SK-N-MC (cell line): ENCODE measurements at places on chromosomes 13 and 19.

- no peak for DNase-seq
Measured at GRCh38 chr19:51480590-51480989, 2.3 kb downstream of the CEACAM18 start.

DNA sequence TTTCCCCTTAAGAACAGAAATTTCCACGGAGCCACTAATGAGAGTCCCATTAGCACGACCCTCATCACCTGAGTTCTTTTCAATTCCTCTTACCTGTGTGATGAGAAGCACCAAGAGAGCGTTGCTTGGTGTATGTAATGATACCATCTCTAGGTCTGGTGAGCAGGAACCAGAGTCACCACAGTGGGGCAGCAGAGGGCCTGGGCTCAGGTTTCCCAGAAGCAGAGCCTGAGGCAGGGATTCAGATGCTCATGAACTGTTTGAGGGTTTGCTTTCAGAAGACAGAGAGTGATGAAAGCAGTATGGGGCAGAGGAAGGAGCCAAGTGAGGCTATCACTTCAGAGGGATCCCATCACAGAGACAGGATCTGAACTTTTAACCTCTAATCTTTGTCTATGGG is 3.1 kb upstream of the PTPRH start:
- DNase-seq = peak; percentile 20

GRCh38 chr19:19078801-19079200 is 15.0 kb downstream of the SLC25A42 start:
- no peak for DNase-seq

DNA sequence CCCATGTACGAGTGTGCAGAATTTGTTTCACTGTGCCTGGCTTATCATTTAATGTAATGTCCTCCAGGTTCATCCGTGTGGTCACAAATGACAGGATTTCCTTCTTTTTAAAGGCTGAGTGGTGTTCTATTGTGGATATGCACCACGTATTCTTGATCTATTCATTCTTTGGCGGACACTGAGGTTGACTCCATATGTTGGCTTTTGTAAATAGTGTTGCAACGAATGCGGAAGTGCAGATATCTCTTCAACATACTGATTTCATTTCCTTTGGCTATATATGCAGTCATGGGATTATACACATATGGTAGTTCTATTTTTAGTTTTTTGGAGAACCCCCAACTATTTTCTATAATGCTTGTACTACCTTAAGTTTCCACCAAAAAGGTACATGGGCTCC is 13.0 kb downstream of the OR7A5 start:
- DNase-seq = no peak

DNA sequence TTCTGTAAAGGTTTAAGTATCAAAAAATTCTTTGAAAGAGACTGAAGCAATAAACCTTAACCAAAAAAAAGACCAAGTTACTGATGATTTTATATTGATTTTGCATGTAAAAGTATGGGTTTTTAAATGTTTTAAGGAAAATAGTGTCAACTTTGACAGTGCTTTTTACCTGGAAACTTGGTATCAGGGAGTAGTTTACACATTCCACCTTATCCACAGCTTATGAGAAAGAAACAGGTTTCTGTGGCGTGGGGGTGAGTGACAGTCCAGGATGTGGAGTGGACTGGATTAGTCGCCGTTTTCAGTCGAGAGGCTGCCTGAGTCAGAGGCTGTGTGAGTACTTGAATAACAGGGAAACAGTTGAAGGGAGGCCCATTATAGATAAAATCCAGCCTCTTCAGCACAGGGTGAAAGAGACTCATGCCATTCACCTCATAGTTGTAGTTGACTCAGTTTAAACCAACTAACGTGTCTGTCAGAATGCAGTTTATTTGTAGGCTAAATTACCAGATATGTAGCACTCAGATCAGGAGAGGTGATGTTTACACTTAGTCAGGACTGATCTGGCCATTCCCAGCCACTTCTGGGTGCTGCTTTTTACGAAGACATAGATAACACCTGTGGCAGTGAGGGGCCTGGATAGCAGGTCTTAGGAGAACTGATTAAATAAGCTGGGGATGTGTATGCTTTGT is 595 bp upstream of the GPR183 start:
- DNase-seq = no peak

DNA sequence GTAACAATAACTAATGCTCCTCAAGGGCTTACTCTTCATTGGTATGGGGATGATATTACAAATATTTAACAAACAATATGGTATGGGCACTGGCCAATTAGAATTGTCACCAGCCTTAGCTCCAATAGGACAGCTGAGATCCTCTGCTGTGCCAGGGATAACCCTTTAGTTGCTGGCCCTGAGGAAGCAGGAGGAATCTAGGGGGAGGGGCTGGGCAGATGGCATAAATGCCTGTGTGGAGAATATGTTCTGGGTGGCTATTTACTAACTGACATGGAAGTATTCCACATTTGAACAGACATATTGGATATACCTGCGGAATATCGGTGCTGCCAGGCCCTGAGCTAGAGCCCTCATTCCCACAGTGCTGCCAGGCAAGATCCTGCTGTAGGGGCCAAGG is 16.6 kb upstream of the LRCH1 start:
- no peak for DNase-seq

GRCh38 chr19:3868770-3869456 is at the start of gene ZFR2:
Gene ZFR2, minus strand, starts transcription at chr19:3869038. Its CDS starts 21 bp downstream, at chr19:3869017.
- DNase-seq = no peak

- no peak for DNase-seq
Measured at GRCh38 chr13:60134376-60134775, 29.4 kb downstream of the DIAPH3 start.

GRCh38 chr13:101795460-101795859 is 343.0 kb downstream of the ITGBL1 start:
- no peak for DNase-seq

DNA sequence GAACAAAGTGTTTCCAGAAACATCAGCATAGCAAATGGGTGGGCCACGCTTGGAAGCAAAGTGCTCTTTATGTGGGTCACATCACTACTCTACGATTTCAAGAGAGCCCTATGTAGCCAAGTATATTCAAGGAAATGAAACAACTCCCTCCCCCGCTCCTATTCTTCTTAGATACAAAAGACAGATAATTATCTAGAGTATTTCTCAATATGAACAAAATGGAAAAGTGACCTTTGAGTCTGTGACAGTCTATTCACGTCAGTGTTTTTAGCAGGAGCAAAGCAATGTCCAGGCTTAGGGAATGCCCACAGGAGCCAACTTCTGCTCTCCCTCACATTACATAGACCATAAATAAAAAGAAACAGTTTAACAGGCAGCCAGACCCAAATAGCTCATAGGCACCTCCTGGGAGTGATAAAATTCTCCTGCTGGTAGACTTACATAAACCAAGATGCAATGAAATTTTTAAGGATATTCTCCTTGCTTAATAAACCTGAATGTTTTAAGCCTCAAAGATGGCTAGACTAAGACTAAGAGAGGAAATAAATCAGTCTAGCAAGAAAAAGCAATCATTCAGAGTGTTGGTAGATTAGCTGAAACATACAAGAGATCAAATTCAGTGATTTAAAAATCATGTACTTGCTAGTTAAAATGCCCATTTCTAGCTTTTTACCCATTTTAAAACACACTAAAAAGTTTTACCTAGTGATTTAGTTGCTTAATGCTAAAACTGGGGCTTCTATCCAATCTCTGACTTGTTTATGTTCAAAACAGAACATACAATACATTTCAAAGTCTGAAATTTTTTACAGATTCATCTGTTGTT is 182.8 kb downstream of the RGCC start:
- DNase-seq = peak; percentile 32

GRCh38 chr13:21606796-21607195 is 2.8 kb upstream of the MICU2 start:
- DNase-seq = no peak

DNA sequence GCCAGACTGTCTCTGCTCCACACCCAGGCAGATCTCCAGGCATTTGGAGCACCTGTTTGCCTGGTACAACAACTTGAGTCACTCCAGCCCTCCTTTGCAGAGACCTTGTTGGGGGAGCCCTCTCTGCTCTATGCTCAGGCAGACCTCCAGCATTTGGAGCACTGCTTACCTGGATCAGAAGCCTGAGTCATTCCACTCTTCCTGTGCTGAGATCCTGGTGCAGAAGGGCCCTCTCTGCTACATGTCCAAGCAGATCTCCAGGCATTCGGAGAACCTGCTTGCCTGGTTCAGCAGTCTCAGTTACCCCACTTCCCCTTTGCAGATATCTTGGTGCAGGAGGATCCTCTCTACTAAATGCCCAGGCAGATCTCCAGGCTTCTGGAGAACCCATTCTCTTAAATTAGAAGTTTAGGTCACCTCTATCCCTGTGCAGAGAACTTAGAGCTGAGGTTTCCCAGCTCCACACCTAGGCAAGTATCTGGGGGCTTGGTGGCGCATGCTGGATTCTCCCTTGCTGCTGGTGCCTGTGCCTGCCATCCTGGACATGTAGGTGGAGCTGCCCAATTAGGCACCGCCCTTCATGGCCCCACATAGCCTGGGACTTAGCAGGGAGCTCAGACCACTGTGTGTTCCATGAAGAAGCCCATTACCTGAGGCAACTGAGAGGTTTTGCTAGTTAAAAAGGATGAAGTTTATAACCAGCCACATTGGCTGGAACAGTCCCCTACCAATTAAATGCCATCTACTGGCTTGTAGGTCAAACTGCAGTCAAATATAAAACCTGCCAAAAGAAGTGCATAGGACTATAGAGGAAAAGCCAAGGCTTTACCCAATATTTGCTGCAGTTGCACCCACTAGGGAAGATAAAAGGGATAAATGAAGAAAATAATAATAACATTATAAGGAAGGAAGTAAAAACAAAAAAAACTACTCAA is 97.6 kb upstream of the SLITRK6 start:
- no peak for DNase-seq

- DNase-seq = no peak
Measured at GRCh38 chr13:29515372-29515771, 80.1 kb downstream of the SLC7A1 start.

- DNase-seq = peak; percentile 35
Measured at GRCh38 chr13:91406619-91407018, 8.2 kb downstream of the GPC5 start.

- DNase-seq = no peak
Measured at GRCh38 chr19:14116918-14117578, 514 bp downstream of the PRKACA start.
